ENCODE measurements at places on chromosomes 6 and 20.

DNA sequence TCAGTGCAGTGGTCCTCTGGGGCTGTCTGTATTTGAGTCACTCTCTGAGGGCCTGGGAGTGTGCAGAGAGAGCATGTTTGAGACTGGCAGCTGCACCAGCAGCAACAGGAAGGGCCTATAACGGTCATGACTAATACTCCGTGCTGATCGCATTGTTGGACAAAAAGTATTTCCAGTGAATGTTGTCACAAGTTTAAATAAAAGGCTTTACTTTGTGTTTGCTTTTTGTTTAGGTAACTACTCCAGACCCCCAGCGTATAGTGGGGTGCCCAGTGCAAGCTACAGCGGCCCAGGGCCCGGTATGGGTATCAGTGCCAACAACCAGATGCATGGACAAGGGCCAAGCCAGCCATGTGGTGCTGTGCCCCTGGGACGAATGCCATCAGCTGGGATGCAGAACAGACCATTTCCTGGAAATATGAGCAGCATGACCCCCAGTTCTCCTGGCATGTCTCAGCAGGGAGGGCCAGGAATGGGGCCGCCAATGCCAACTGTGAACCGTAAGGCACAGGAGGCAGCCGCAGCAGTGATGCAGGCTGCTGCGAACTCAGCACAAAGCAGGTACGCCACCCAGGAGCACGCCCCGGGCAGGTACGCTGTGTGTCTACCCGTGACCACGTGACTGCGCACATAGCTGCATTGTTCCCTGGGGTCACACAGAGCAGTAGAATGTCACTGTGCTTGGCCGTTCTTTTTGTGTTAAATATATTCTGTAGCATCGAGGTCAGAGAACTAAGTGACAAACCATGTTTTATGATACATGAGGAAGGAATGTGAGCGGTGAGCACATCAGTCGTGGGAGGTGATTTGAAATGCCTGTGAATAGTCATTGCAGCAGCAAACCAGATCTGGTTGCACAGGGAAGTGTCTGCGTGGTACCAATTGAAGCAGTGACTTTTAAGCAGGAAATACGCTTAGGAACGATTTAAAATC, 174.7 kb downstream of the TMEM242 start:
- no peak for DNase-seq

DNA sequence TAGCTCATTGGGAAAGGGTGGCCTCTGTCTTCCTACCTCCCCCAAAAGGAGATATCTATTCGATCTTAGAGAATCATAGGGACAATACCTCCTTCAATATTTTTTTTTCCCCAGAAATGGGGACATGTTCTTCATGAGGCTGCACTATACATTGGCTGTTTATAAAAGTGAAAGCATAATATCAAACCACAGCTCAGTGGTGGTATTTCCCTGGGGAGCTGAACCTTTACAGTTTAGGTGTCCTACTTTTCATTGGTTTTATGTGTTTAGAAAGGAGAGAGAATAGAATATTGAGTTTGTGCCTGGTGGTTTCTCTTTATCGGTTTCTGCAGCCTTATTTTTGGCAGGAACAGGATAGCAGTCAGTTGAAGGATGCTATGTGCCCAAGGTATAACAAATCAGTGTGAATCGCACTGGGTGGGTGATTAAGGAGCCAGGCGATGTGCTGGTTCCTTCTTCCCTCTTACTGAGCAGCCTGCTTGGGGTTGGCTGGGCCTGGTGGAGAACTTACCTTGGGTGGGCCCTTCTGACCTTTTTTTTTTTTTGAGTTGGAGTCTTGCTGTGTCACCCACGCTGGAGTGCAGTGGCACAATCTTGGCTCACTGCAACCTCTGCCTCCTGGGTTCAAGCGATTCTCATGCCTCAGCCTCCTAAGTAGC, 25.2 kb downstream of the UST start:
- DNase-seq = no peak

- DNase-seq = no peak
These were observed 128.4 kb upstream of the ESR1 start for GRCh38 chr6:151679081-151679480.

DNA sequence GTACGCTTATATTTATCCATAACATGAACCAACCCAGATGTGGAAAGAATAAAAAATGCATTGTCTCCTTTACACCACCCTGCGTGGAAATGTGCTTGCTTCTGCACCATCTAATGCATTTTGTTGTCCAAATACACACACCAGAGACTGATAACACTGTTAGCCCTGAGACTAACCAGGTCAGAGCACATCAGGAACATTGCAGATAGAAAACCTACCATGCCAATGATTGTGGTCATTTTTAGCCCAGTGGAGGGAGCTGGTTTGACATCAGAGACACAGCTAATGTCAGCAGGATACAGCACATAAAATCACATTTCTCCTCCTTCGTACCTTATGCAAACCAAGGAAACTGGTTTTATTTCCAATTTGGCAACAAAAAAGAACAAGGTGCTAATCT, 528.7 kb downstream of the DOK5 start:
- no peak for DNase-seq
